NK-92 treated with Interleukin-12 subunit alpha and Interleukin-12 subunit beta, amount 100 ng/mL, for 24 hours (cell line): ENCODE measurements at places on chromosomes 7 and 10.

DNA sequence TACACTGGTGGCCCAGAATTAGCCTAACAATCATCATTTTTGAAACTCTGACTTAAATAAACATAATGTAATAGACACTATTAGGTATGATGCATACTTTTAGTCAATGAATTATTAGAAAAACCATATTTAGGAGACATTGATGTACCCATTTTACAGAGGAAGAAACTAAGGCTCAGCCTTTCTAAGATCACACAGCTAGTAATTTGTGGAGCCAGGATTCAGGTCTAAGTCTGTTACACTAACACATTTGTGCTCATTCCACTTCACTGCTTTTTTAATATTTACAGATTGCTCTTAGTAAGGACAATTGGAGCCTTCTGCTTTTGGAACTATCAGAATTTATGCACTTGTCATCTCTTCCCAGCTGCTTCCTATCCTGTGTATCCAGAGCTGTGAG lies 8.9 kb downstream of the CFAP43 start:
- DNase-seq = no peak

- DNase-seq = no peak
Observed at GRCh38 chr10:113178771-113179170, 228.7 kb downstream of the TCF7L2 start.

GRCh38 chr10:13684252-13684791 lies 97.6 kb downstream of the PRPF18 start:
- DNase-seq = no peak

DNA sequence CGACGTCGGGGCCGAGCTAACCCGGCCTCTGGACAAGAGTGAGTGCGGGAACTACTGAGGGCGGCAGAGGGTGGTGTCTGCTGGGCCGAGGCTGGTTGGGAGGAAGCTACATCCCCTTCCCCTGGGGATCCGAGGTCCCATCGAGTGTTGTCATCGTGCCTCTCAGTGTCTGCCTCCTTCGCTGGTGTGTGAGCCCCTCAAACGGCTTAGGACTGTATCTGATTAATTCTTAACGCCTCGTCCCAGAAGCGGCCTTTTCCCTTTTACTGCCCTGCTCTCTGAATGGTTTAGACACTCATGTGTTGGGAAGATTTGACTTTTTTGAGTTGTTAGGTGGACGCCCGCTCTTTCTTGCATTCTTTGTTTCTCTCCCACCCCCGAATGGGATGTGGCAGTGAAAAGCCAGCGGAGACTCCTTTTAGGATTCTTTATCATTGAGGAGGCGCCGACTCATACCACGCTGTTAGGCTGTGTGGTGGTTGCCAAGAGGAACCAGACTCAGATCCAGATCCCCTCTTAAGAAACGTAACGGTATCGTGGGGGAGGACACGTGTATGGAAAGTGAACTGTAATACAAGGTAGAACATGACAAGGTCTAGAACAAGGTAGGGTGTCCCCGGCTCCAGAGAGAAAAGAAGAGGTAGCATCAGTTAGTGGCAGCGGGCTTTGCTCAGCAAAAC lies 631 bp downstream of the SUPV3L1 start:
- no peak for DNase-seq

DNA sequence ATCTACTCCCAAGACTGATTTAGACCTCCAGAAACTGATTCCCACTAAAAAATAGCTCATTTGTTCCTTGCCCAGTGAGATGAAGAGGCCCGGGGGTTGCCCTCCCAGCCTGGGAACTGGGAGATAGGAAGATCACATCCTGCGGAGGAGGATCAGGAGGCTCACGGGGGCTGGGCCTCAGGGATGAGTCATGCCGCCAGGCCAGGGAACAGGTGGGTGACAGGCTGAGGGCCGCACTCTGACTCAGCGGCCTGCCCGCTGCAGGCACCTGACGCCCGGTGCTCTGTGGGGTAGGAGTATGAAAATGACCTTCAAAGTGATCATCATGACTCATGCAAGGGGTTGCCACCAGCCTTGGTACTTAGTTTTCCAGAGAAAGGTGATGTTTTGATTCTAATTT lies 104.5 kb upstream of the ZPBP start:
- DNase-seq = no peak

GRCh38 chr7:43591558-43592180 lies 8.8 kb downstream of the STK17A start:
- DNase-seq = no peak

- no peak for DNase-seq
Observed at GRCh38 chr10:48231178-48231577, 43.3 kb downstream of the FRMPD2 start.

- DNase-seq = no peak
Observed at GRCh38 chr10:112959207-112959838, 9.3 kb downstream of the TCF7L2 start.

DNA sequence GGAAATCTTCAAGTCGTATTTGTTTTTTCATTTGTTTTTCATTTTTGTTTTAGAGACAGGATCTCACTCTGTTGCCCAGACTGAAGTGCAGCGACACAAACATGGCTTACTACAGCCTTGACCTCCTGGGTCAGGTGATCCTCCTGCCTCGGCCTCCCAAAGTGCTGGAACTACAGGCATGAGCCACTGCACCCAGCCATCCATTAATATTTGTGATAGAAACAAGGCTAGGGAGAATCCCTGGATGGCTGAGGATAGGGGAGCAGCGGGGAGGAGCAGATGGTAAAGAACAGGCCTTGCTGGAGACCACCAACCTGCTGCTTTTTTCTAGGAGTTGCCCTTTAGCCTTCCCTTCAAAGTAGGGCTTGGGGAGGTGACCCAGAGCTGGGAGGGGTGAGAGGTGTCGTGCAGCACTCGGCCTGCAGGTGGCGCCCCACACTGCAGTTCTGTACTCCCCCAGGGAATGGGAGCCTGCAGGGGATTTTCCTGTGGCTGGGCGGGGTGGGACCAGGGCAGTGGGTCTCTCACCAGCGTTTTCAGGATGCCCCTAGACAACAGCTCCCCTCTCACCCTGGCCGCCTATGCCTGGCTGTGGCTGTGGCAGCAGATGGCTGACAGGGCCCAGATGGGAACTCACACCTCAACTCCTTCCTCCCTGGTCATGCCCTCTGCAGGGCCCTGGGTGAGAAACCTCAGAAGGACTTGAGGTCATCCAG lies 12.6 kb upstream of the CDH23 start:
- DNase-seq = peak; percentile 55

- DNase-seq = no peak
Observed at GRCh38 chr10:97058521-97058920, 127.2 kb downstream of the SLIT1 start.

DNA sequence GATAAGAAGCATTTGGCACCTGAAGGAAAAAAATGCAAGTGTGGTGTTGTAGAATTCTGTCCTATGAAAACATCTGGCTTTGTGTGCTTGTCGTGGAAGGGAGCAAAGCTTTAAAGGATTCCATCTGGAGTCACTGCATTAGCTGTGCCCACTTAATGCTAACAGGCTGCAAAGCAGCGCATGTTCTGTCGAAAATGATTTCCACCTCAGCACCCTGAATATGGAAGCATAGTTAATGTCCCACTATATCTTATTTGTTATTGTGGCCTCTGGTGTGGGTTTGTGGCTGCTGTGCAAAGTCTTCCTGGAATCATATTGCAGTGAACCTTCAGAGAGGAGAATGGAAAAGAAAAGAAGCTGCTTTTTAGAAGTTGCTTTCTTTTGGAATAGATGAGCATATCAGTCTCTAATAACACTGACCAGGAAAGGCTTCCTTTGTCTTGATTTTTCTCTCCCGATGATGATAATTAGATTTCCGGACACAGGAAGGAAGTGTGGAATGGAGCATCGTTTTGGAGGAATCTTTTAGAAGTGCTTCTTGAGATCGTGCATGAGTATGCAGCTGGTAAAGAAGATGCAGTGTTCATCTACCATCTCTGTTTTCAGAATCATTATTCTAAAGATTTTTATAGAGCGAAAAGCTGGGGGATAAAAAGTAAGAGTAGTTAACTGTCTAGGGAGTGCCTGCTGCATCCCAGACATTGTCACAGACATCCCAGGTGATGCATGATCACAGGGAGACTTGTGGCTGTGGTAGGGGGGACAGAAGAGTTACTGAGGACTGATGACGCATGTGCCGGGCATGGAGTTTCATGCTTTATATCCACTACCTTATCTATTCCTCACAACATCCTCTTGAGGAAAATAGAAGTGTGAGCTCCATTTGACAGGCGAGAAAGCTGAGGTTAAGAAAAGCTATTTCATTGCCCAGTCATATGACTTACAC lies 54.6 kb downstream of the TEX36 start:
- no peak for DNase-seq

GRCh38 chr7:13433946-13434345 lies 555.5 kb downstream of the ETV1 start:
- no peak for DNase-seq

GRCh38 chr10:117554241-117554814 lies 11.8 kb downstream of the EMX2 start:
- no peak for DNase-seq

GRCh38 chr7:95396136-95397032 lies at the start of gene PON3:
TSS of gene PON3 (minus strand) at chr7:95396375. CDS start at chr7:95396350, 25 bp downstream.
- DNase-seq = no peak

DNA sequence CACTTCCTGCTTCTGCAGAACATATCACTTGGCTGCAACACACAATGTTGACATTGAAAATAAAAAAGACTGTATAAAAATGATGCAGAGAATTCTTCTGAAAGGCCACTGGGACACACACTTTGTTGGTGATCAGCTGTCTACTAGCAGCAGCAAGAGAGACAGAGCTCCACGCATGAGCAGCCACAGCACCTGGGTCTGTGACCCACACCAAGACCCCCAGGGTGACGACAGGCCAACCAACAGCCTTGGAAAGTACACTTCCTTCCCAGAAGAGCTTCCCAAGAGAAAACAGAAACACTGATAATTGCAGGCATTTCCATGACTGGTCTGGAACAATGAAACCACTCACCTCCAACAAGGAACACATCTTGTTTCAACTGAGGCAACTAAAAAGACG lies 239.0 kb downstream of the DIP2C start:
- no peak for DNase-seq

DNA sequence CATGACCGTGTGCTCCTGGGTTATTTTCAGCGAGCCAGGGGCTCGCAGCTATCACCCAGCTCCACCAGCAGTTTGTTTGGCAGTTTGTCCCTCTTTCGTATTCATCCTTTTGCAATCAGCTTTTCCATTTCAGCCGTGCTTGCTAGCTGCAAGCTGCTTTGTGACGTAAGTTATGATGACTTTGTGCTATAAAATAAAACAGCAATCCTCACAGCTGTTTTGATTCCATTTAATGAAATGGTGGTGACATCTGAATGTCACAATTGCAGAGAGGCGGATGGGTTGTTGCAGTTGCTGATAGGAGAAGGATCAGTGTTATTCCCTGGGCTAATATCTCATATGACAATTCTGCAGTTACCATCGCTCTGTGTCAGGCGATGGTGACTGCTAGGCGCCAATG lies 251.7 kb downstream of the SNX10 start:
- DNase-seq = no peak

DNA sequence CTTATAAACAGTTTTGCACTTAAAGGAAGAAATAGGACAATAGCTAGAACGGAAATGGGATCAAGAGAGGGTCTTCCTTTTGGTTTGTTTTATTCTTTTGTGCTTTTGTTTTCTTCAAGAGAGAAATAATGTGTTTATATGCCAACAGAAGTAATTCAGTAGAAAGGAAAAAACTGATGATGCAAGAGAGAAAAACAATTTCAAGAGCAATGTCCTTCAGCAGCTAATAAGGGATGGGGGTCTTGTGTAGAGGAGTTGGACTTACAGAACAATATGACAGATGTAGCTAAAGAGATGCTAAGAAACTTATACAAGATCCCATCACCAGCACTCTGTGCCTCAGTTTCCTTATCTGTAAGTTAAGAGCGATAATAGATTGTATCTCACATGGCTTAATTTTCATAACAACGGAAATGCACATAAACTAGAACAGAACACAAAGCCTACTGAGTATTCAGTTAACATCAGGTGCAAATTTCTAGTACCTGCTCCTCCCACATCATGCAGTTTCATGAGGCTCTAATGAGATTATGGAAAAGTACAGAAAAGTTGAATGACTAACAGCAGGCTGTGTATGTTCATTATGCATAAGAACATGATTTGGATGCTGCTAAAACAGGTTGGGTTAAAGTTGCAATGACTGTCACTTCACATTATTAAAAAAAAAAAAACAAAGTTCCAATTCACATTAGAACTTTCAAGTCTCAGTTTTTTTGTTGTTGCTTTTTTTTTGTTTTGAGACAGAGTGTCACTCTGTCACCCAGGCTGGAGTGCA lies 17.2 kb downstream of the HERPUD2 start:
- no peak for DNase-seq

GRCh38 chr7:156055206-156055822 lies 243.1 kb upstream of the SHH start:
- DNase-seq = no peak

GRCh38 chr10:21463436-21463835 lies 62.0 kb downstream of the SKIDA1 start:
- DNase-seq = no peak

- DNase-seq = no peak
Observed at GRCh38 chr10:43041422-43042342, 35.2 kb upstream of the RET start.

- no peak for DNase-seq
Observed at GRCh38 chr10:476455-476780, 213.1 kb downstream of the DIP2C start.

DNA sequence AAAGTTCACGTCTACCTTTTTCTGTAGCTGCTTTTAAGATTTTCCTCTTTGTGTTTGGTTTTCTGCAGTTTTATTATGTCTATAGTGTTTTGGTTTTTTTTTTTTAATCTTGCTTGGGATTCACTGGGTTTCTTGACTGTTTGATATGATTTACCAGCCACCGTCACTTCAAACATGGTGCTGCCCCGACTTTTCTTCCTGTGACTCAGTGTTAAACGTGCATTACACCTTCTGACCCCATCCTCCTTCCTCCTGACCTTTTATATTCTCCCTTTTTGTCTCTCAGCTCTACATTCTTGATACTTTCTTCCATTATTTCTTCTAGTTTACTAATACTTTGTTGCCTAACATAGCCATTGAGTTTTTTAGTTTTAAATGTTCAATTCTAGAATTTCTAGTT lies 61.5 kb downstream of the GNA12 start:
- DNase-seq = no peak

DNA sequence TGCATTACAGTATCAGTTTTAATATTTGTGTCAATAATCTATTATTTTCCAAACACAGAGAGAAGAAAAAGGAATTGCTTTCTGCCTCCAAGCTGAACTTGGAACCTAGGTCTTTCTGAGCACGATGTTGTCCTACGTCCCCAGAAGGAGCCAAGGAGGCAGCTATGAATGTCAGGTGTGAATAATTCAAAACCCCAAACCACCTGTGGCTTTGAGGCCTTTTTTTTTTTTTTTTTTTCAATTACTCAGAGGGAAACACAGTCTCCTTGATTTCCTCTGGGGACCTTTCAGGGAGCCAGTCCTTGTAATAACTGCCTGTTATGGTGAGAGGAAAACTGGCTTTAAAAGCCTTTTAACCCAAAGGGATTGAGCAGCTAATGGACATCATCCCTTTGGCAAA lies 8.3 kb downstream of the GPR85 start:
- DNase-seq = no peak

DNA sequence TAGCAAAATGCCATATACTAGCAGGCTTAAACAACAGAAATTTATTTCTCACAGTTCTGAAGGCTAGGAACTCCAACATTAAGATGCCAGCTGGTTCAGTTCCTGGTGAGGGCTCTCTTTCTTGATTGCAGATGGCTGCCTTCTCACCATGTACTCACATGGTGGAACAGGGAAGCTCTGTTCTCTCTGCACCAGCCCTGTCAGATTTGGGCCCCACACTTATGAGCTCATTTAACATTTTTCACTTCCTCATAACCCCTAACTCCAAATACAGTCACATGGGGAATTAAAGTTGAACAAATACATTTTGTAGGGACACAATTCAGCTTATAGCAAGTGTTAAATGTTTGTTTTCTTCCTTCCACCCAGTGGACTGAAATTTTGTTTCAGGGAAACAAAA lies 218.6 kb upstream of the TAC1 start:
- DNase-seq = no peak
